GM06990 (cell line): ENCODE measurements at places on chromosomes 16 and 17.

GRCh38 chr17:73952082-73952479 is 251.4 kb upstream of the RPL38 start:
- no peak for DNase-seq

GRCh38 chr17:79657036-79657435 is 46.2 kb upstream of the RBFOX3 start:
- DNase-seq: no peak

GRCh38 chr16:28984619-28985135 is at the start of gene LAT:
TSS of gene LAT (plus strand) at chr16:28985052. CDS start at chr16:28985418, 366 bp downstream.
- no peak for DNase-seq

DNA sequence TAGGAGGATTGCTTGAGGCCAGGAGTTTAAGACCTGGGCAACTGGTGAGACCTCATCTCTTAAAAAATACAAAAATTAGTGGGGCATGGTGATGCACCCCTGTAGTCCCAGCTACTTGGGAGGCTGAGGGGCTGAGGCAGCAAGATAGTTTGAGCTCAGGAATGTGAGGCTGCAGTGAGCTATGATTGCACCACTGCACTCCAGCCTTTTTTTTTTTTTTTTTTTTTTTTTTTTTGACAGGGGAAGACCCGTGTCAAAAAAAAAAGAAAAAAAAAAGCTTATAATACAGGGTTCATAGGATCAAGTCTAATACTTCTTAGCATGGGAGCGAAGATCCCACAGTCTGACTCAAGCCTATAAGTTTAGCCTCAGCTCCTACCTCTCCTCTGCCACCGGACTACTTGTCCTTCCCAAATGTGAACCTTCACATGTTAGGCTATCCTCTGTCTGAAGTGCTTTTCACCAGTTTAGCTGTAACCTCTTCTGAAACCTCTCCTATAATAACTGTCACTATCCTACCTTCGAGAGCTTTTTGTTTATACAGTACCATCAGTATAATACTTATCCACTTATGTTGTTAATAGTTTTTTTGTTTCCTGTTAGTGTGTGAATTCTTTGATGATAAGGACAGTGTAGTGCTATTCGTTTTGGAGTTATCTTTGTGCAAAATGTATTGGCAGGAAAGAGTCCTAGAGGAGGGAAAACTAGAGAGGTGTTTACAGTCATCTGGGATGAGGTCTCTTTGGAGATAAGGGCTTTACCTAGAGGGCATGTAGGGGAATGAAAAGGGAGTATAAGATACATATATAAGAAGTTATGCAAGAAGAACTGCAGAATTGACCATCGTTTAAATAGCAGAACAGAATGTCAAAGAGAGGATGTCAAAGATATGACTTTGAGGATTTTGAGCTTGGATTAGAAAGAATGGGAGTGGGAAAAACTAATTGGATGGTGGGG is 15.5 kb downstream of the CPD start:
- DNase-seq: no peak

DNA sequence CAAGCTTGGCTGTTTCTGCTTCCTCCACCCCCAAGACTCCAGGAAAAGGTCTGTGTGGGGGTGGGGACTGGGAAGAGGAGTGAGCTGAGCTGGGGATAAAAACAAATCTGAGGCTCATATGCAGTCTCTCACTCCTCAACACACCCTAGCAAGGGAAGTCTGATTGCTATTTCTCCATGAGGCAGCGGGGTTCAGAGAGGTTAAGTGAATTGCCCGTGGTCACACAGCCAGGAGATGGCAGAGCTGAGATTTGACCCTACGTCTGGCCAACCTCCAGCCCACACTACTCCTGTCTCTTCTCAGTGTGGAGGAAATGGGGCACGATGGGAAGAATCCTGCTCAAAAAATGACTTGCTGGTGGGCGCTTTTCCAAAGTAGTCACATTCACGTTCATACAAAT is 4.8 kb upstream of the ABCC3 start:
- no peak for DNase-seq

DNA sequence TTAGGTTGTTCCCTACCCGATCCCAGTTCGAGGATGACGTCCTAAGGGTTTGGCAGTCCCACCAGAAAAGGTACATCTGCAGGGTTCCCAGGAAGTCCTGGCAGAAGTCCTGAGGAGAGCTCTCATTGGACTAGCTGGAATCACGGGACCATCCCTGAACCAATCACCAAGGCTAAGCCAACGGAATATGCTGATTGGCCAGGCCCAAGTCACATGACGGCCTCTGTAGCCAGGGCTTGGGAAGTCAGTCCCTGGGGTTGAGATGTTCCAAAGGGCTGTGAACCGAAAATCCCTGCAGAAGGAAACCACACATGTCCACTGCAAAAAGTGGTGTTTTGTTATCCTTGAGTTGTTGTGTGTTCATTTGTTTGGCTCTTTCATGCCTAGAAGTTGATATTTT is 68.2 kb upstream of the ZNF423 start:
- DNase-seq: no peak

- DNase-seq: no peak
Measured at GRCh38 chr17:6559753-6560215, 3.4 kb upstream of the PITPNM3 start.

DNA sequence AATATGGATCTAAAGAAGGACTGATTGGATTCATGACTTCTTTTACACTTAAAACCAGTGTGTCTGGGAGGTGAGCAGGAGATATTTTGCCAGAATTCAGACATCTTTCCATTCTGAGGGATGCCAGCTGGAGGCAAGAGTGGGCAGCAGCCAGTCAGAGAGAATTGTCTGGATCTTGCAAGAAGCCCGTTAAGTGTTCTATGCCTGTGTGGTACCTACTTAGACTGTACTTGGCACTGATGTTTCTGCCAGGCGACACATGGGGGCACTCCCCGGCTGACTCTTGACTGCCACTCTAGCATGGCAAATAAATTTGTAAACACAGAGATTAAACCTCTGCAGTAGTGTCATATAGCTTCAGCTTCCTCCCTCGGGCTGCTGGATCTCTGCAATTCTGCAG is 247.7 kb downstream of the UTP18 start:
- no peak for DNase-seq

DNA sequence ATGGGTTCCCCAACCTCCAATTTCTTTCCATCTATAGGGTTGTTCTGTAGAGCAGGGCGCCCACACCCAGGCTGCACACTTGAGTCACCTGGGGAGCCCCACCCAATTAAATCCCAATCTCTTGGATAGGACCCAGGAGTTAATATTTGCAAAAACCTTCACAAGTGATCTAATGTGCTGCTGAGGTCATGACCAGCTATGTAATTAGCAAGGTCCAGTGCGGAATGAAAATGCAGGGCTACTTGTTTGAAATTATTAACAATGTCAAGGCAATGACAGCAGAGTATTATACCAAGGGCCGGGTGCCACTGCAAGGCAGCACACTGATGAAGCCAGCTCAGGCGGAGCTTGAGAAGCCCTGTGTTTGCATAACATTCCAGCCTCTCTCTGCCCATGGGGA is 302.7 kb downstream of the MAF start:
- DNase-seq: no peak

DNA sequence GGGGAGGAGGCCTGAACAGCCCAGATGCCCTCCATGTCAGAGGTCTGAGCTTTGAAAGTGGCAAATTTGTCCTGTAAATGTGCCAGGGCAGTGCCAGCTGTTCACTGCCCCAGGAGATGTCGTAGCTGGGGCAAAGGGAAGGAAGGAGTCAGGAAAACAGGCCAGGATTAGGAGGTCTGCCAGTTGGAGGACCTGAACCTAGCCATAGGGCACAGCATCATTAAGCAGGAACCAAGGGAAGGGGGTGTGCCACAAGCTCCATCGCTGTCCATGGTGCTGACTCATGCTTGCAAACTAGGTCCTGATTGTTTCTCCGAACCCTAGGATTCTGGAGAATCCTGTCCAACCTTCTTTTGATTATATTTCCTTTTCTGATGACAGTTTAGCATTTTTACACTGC is 124.2 kb downstream of the TMEM132E start:
- DNase-seq: no peak

DNA sequence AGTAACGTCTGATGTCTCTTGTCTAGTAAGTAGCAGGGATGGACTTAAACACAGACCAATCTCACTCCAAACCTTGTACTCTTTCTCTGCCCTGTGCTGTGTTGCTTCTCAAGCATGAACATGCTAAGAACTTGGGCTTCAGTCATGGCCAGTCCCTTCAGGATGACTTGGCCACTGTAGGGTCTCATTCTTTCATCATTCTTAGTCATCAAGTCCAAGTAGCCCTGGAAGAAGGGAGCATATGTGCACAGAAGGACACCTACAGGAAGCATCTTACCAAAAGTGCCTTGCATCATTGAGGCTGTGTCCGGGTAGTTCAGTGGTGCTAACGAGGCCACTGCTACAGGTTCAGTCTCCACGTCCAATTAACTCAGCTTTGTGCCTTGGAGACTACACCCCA is 80.7 kb downstream of the CDK5R1 start:
- no peak for DNase-seq

DNA sequence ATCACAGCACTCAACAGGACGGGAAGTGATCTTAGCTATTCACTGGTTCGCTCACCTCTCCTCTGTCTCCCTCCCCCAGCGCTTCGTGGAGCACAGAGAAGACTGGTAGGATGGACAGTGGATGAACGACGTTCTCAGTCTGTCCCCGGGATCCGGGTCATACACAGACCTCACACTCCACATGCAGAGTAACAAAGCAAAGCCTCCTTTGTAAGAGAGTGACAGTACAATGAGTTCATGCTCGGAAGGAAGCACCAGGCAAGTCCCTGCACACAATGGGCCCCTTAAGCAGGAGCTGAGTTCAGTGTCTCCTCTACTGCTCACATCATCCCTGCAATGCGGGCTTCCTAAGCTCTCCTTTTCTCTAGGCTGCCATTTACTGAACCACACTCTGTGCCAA is 356.9 kb downstream of the C16orf95 start:
- no peak for DNase-seq

- DNase-seq: no peak
Measured at GRCh38 chr16:56190048-56190676, 1.1 kb upstream of the GNAO1 start.

GRCh38 chr17:52384695-52385094 is 226.2 kb upstream of the CA10 start:
- DNase-seq: no peak

- no peak for DNase-seq
Measured at GRCh38 chr17:10779609-10780008, 24.3 kb downstream of the TMEM238L start.
